ENCODE measurements at places on chromosomes 2 and 18.

GRCh38 chr2:49105506-49105905 lies 48.8 kb downstream of the FSHR start:
- no peak for DNase-seq

GRCh38 chr2:189836644-189837043 lies 52.4 kb downstream of the PMS1 start:
- DNase-seq: no peak

DNA sequence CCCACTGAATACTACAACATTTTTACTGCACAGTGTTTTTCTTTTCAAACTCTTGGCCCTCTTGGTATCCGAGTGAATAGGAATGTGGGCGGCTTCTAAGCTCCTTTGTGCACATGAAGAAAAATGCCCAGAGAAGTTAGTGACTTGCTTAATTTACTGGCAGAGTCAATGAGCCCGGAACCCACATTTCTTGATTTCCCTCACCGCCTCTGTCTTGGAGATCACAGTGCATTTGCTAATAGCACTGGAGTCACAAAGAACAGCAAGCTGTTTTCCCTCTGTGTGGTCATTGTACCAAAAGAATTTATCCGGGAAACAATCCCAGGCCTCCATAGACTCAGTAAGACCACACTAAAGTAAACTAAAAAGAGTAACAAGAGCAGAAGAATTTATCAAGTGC lies 18.9 kb downstream of the STON1 start:
- no peak for DNase-seq

DNA sequence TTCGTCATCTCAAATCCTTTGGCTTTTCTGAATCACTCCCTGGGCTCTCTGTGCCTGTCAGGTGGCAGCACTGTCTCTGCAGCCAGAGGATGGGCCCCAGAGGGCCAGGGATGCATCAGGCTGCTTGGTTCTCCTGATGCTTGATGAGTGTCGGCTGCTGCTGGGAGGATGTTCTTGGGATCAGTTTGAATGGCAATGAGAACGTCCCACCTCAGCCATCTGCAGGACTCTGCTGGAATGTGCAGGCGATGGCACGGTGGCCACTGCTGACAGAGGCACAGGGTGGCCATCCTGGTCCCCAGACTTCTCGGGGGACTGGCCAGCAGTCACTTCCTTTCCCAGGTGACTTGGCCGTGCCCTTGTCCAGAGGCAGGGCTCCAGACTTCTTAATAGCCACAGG lies 146.0 kb downstream of the FAM210A start:
- DNase-seq: no peak

GRCh38 chr2:85017411-85018048 lies 46.6 kb downstream of the KCMF1 start:
- DNase-seq: no peak

GRCh38 chr18:32450026-32450691 lies 20.5 kb downstream of the GAREM1 start:
- DNase-seq: no peak

DNA sequence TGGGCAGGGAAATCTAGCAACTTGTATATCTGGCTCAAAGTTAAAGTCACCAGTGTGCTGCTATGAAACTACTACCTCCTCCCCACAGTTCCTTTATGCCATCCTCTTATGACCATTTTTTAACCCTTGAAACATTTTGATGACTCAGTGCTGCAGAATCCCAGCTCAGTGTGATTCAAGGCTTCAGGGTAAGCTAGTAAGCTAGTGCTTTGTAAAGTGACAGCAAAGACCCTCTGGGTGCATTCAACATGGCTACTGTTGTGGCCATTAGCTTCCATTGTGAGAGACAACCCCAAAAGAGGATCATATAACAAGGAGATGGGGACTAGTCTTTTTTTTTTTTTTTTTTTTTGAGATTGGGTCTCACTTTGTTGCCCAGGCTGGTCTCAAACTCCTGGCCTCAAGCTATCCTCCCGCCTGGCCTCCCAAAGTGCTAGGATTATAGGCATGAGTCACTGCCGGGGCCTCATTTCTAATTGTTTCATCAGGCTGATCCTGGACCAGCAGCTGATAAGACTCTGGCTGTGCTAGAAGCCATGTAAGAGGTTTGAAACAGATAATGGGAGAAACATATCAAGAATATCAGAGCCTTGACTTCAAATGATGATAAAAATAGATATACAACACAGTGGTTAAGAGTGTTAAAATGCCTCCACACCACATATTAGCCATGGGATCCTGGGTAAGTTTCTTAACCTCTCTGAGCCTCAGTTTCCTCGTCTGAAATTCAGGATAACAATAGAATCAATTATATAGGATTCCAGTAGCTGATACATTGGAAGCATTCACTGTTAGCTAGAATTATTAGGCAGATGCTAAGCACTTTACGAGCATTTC lies 65.7 kb upstream of the RTN4 start:
- no peak for DNase-seq

GRCh38 chr2:206154197-206154596 lies 5.0 kb downstream of the NDUFS1 start:
- no peak for DNase-seq

DNA sequence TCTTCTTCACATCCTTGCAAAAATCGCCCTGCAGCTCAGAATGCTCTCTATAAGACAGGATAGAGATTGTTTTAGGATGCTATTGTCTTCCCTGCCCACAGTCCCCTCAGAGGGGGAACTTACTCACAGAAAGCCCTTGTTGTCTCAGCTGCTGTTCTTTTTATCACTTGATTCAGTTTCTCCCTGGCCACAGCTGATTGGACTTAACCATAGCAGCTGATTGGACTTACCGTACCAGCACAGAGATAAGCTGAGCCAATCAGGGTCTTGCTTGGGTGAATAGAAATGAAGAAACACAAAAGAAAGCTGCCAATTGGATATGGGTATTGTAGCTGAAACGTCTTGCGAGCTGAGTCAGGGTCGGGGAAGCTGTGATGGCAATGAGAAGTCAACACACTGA lies 194.2 kb upstream of the MEX3C start:
- DNase-seq: no peak

- no peak for DNase-seq
These were observed 18.8 kb upstream of the DTNB start for GRCh38 chr2:25692143-25692542.

Data from KG1 (cell line).